ENCODE measurements at places on chromosomes 13 and 19.

DNA sequence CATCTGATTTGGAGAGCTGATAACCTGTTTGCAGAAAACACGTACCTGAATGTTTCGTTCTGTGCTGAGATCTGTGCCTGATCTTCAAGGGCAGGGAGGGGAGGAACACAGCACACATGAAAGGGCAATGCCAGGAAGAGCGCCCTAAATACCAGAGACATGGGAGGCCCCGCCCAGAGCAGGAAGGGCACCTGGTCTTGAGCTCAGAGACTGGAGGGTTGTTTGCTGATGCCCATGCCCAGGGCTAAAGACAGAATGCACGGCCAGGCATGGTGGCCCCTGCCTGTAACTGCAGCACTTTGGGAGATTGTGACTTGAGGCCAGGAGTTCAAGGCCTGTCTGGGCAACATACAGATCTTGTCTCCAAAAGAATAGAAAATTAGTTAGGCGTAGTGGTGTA lies 183.2 kb downstream of the TUBA3C start:
- DNase-seq = no peak

DNA sequence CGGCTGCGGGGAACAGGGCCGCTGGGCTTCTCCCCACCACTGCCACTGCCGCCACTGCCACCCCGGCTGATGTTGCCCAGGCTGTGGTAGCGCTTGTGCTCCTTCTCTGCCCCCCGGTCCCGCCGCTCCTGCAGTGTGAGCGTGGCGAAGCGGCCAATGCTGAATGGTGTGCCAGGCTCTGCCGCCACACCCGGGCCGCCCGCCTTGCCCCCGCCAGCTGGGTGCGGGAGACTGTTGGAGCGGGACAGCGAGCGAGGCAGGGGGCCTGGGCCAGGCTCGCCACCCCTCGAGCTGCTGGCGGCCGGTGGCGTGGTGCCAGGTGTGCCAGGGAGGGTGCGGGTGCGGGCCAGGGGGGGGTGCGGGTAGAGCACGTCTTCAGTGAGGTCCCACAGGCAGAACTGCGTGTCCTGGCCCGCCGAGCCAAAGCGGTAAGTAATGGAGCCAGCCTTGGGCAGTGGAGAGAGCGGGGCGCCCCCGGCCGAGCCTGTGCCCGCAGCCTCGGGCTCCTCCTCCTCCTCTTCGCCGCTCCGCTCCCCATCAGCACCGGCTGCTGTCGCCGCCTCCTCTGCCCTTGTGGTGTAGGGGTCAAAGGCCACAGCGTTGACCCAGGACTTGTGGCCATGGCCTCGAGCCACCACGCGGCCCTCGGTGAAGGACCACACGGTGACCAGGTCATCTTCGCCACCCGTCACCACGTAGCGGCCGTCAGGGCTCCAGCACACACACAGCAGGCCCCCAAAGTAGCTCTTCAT lies 3.7 kb upstream of the DMPK start:
- DNase-seq = no peak

DNA sequence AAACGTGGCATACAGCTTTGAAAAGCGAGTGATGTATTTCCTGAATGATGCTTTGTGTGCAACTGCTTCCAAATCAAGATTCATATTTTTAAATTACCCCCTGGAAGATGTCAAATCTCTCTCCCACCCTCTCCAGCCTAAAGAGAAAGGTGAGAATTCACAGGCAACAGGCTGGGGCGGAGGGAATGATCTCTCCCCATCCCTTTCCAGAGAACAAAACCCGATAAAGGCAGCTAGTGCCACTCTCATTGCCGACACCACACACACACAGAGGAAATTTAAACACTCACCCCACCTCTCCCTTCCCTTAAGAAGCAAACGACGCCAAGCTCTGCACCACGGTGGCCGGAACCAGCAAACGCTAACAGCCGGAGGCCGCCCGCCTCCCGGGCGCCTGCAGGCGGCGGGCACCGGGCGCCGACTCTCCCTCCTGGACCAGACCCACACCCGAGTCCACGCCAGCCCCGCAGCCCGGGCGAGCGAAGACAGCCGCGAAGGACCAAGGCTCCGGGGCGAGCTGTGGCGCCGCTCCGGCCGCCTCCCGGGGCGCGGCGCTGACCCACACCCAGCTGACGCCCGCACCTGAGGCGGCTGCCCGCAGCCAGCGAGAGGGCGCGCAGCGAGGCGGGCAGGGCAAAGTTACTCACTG lies 477 bp downstream of the LNX2 start:
- peak; percentile 32 for DNase-seq

DNA sequence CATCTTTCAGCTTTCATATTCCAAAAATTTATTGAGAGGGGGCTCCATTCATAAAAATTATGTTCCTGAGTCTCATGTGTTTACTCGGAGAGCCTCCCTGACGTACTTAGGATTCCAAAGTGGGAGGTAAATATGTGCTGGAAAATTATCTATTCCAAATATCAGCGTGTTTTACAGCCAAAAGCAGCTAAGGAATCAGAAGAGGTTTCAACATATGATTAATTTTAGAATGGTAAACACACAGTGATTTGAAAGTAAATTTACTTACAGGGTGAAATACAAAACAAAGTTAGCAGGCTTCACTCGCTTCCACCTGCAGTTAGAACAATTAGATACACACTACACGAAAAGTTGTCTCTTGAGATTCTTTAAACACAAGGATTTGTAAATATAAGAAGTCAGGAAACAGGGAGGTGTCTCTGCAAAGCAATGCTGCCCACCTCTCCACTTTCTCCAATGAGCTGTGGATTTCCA lies 313.8 kb upstream of the NBEA start:
- DNase-seq = no peak

DNA sequence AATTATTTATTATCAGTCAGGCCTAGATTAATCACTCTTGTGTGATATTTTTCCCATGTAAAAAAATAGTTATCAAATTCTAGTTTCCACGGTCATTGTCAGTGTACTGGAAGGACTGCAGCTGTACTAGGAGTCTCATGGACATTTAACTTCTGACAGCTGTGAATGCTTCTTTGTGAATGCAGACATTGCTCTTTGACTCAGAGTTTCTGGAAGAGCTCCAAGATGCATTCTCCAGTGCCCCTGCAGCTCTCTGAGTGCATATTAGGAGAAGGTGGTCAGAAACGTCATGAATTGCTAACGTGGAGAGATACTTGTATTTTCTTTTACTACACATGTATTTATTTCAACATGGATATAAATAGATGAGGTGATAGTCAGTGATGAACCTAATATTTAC lies 9.7 kb upstream of the SLITRK5 start:
- no peak for DNase-seq

GRCh38 chr19:50167314-50167721 lies 4.2 kb upstream of the IZUMO2 start:
- DNase-seq = no peak

GRCh38 chr19:29834991-29835846 lies 23.4 kb downstream of the CCNE1 start:
- DNase-seq = no peak

- peak; percentile 51 for DNase-seq
These were observed at the start of gene SLC44A2 for GRCh38 chr19:10625003-10625761. SLC44A2 (plus strand) TSS chr19:10625553; CDS start chr19:10625634, 81 bp downstream.

DNA sequence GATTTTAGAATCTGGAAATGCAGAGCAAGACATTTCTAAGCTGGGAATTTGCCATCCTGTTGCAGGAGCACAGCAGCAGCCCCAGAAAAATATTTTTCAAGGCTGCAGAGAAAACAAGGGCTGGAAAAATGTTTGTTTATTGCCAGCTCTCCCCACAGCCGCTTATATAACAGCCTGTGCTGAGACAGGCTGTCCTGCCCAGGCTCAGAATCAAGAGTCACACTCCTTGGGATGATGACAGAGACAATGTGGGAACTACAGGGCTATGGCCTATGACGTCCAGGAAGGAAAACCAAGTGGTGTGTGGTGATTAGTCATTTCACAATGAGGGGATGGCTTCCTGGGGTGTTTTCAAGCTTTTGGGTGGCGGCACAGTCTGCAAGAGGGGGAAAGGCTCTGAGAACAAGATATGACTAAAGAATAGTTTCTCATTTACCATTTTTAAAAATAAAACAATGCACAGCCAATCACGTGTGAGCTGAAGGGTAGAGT lies 136.3 kb upstream of the SERP2 start:
- DNase-seq = peak; percentile 96

- no peak for DNase-seq
These were observed 10.8 kb upstream of the SLC46A3 start for GRCh38 chr13:28729541-28729940.

- DNase-seq = no peak
These were observed 16.0 kb upstream of the ZNF792 start for GRCh38 chr19:34979819-34980640.

DNA sequence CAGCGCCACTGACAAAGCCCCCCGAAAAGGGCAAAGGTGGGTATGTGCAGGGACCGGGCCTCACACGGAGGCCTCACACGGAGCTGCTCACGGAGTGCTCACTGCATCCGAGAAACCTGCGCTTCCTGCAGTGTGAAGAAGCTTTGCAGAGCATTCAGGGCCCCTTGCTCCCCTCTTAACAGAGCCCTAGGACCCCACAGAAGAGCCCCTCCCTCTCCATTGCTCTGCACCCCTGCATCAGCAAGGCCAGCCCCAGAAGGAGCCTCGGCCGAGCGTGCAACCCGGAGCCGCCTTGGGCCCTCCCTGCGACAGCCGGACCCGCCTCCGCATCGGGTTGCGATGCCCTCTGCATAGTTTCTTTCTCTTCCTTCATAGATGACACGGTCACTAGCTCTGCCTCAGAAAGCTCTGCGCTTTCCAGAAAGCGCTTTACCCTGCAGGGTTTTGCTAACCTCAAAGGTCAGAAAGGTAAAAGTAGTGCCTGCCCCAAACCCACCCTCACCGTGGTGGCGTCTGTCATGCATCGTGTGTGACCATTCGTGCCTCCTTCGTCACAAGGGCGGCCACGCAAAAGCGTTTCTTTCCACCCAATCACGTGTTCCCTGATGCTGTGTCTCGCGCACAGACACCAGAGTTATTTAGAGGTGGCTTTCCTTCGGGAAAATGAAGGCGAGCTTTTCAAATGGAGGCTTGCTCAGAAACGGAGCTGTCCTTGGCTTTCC lies 15.7 kb upstream of the F7 start:
- DNase-seq = no peak

GRCh38 chr13:32200741-32201140 lies 114.4 kb downstream of the ZAR1L start:
- DNase-seq = peak; percentile 11

GRCh38 chr19:51664131-51664530 lies 17.5 kb upstream of the SIGLEC14 start:
- no peak for DNase-seq
